Cortex of kidney (tissue), 1 donor: ENCODE measurements at places on chromosomes 3 and 15.

DNA sequence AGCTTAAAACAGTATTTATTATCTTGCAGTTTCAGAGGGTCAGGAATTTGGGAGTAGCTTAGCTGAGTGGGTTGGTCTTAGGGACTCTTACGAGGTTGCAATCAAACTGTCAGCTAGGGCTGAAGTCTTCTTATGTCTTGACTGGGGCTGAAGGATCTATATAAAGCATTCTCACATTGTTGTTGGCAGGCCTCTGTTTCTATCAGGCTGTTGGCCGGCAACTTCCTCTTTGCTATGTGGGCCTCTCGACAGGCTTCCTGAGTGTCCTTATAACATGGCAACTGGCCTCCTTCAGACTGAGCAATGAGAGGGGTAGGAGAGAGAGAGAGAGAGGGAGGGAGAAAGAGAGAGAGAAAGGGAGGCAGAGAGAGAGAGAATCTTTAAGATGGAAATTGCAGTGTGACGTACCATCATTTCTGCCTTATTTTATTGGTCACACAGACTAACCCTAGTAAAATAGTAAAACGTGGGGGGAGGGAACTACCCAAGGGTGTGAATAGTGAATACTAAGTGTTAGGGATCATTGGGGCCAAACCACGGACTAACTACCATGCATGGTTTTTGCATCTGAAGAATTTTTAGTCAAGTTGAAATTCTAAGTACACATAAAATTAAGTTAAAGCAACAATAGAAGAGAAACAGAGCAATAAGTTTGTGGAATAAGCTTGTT is 16.1 kb downstream of the FGF7 start:
- no peak for DNase-seq

- no peak for DNase-seq
Observed at GRCh38 chr15:44010089-44010488, 183.3 kb downstream of the WDR76 start.

DNA sequence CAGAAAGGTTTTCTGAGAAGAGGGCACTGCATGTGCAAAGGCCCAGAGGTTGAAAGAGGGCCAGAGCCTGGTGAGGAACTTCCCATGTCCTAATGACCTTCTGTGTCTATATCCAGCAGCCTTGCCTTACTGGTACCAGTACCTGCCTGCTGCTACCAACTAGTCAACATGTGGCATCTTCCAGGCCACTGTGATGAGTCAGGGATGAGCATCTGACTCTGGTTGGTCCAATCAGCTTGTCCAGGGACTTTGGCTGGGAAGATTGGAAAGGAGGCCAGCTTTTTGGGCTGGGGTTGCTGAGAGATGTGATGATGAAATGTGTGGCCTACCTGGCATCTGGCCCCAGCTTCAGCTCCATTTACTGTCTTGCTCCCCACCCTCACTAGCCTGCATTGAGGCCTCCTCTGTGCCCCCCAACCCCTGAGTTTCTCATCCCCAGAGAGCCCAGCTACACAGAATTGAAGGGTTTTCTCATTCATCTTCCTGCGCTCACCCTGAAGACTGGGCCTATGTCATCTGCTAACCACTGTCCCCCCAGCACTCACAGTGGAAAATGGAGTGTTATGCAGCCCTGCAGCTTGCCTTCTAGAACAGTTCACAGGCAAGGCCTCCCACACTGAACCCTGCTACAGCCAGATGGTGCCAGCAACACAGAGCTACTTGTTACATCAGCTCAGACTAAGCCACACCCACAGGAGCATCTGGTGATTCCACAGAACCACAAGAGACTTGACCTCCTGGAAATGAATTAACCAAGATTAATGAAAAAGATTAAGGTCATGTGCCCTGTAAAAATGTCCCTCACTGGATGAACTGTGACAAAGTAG is 1.3 kb upstream of the TWF2 start:
- DNase-seq = no peak

DNA sequence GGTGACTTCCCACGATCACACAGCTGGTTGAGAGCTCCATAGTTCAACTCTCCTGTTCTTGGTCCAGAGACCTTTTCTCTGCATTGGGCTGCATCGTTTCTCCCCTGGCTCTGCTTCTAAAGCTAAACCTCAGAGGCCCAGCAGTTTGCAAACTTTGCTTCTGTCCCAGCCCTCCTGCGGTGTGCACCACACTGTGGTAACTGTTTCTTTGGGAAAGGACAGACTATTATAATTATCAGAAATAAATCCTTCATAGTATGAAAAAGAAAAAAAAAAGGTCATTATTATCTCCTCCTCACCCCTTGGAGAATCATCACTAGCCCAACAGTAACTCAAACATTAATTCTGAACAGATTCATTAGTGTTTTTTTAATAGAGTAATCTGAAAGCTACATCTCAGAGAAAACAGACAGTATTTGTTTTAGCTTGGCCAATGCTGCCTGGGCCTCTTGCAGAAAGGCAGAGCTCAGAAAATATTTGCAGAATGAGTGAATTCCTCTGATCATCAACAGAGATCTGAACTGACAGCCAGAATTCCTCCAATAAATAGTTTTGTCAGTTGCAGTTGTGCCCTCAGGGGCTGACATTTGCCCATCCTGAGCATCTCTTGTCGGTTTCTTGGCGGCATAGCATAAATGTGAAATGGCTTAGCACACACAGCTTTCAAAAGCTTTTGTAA is 52.9 kb downstream of the BFSP2 start:
- no peak for DNase-seq

- DNase-seq = no peak
Observed at GRCh38 chr3:97872525-97873042, 50.8 kb downstream of the CRYBG3 start.

GRCh38 chr3:187519428-187519890 is 150.7 kb downstream of the SST start:
- DNase-seq = no peak

DNA sequence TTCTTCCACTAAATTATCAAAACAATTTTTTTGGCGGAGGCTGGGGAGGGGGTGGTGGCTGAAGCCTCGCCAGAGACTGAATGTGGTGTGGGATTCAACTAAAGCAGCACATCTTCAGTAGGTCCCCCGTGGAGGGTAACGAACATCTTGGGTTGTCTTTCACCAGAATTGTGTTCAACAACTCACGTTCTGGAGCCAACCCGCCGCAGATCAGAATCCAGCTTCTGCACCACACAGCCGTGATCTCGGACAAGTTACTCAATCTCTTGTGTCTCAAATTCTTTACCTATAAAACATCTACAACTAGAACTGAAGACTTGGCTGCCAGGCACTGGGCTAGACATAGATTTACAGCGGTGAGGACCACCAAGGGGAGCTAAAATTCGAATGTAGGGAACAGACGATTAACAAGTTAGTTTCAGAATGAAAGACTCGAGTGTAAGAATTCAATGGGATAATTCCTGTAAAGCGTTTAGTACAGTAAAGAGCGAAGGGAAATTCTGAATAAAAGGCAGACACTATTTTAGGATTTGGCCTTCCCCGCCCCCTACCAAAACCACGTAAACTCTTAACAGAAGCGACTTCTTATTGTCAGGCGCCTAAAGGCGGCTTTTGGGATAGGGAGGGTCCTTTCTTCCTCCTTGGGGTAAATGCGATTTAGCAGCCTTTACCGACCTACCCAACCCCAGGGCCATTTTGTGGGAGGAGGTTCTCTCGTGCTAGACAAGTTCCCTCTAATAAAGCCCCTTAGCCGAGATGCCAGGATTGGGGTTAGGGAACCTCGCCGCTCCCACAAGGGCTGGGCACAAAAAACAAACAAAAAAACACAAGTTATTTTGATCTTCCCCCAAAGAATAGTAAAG is 697 bp upstream of the RAB5A start:
- DNase-seq = no peak

DNA sequence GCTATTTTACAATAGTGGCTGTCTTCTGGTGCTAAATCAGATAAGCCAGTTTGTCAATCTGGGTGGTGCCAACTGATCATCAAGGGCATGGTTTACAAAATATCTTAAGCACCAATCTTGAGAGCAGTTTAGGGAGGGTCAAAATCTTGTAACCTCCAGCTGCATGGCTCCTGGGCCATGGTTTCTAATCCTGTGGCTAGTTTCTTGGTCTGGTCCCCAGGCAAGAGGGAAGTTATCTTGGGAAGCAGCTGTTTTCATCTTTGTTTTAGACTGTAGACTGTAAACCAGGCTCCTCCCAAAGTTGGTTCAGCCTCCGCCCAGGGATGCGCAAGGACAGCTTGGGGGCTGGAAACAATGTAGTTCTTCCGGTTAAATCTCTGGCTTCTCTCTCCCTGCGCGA is 166.8 kb downstream of the IL1RAP start:
- no peak for DNase-seq

DNA sequence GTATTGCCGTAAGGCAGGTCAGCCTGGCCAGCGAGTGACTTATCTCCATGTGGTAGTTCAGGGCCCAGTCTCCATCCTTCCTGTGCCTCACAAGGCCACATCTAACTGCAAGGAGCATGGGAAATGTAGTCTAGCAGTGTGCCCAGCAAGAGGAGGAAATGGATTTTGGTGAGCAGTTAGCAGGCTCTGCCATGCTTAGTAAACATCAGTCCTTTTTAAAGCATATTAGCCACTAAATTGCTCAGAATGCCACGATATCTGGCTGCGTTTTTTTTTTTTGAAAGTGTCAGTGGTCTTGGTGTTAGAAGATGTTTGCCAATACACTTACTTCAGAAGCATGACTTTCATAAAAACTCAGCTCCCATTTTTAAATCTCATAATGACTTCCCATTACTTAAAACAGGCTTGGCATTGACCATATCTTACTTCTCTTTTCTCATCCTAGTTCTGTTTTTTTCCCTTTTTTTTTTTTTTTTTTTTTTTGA is 470.2 kb upstream of the TPRG1 start:
- DNase-seq = no peak

DNA sequence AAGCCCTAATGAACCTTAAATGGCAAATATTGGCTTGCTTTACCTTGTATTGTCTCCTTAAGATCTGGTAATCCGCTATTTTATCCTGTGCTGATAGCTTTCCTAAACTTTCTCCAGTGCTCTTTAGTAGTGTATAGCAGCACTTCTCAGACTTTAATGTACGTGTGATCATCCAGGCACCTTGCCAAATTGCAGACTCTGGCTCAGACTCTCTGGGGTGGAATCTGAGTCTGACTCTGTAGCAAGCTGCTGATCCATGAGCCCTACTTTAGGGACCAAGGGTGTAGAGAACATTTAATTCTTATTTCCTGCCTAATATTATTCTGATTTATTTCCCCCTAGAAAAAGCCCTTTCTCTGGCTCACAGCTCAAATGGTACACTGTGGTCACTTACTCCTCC is 518.8 kb upstream of the ZNF385D start:
- DNase-seq = no peak

DNA sequence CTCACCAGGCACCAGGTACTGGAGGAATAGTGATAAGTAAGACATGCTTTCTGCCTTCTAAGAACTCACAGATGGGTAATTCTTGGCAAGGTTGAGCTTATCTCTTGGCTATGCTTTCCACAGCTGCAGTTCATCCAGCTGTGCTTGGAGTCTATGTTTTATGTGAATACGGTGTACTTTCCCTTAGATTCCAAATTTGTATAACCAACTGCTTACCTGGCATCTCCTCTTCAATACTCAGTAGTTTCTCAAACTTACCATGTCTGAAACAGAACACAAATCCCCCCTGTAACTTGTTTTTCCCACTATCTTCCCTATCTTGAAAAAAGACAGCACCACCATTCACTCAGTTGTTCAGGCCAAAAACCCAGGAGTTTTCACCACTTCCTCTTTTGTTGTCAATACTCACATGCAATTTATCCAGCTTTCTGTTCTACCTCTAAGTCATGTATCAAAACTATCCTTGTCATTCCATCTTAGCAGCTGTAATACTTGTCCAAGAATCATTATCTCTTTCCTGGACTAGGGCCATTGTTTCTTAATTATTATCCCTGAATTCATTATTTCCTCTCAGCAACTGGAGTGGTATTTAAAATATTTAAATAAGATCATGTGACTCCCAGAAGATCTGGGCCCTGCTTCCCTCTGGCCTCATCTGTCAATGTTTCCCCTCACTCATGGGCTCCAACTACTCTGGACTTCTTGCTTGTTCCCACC is 32.6 kb downstream of the COL6A5 start:
- DNase-seq = no peak

- DNase-seq = no peak
Observed at GRCh38 chr3:45599424-45599886, 4.9 kb downstream of the LIMD1 start.

GRCh38 chr15:27427276-27427675 is 456.3 kb downstream of the GABRG3 start:
- no peak for DNase-seq

- DNase-seq = no peak
Observed at GRCh38 chr3:194137506-194138474, 1.8 kb downstream of the HES1 start.

DNA sequence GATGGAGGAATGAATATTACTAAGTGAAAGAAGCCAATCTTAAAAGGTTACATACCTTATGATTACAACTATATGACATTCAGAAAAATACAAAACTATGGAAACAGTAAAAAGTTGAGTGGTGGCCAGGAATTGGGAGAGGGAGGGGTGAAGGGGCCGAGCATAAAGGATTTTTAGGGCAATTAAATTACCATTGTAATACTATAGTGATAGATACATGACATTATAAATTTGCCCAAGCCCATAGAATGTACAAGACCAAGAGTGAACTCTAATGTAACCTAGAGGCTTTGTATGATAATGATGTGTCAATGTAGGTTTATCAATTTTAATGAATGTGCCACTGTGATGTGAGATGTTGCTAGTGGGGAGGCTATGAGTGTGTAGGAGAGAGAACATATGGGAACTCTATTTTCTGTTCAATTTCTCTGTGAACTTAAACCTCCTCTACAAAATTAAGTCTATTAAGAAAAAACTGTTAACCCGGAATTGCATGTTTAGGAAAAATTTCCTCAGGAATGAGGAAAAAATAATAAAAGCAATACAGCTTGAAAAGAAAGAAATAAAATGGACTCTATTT is 541.9 kb upstream of the UBE2E2 start:
- no peak for DNase-seq

DNA sequence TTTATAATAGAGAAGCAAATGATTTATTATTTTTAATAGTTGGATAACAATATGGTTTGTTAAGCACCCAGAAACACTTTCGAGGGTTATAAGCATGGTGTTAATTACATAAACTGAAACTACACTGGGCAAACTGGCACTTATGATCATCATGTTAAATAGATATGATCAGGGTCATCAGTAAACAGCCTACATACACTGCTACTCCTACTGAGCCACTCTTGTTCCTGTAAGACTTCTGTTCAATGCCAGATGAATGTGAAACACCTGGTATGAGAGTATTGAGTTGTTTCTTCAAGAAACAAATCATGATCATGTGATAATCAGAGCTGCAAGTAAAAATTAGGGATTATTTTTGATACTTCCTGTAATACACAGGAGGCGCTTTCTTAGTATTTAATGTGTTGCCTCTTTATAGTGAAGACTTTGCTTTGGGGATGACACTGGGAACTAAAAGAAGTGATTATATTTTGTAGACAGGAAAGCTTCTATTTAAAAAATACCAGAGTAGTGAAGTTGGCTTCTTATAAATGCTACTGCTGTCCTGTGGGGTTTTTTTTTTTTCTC is 32.3 kb upstream of the UTS2B start:
- no peak for DNase-seq

- DNase-seq = no peak
Observed at GRCh38 chr15:92503889-92504288, 110.2 kb downstream of the ST8SIA2 start.
